ENCODE measurements at places on chromosomes 2 and 18.
A peak's percentile ranks its signal among the peaks of the same experiment; 100 is the strongest.

DNA sequence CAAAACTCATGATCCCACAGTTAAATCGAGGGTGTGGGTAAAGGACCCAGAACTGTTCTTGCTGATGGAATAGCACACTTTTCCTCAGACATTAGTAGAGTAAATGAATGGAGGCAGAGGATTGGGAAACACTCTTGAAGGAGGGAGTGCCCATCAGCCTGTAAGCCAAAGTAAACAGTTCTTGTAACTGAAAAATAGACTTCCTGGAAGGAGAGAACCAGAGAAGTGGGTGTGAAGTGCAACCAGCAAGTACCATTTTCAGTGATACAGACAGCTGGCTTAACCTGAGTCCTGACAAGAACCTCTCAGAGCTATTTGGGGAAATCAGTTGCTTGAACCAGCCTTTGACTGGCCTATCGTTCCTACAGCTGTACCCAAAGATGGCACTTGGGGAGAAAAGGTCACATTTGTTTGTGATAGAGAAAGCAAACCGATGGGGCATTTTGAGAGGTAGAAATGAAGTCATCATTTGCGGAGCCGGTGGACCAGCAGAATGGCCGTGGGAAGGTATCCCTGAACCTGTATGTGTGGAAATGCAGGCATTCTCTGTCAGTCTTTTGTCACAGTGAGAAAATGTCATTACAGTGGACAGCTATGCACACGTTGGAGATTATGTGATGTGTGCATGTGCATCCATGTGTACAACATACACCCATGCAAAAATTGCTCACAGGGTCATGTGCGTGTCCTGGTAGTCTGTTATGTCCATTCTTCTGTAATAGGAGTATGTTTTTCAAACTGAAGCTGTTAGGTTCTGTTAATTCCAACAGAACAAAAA lies 17.8 kb downstream of the CRIM1 start:
- no peak for DNase-seq

DNA sequence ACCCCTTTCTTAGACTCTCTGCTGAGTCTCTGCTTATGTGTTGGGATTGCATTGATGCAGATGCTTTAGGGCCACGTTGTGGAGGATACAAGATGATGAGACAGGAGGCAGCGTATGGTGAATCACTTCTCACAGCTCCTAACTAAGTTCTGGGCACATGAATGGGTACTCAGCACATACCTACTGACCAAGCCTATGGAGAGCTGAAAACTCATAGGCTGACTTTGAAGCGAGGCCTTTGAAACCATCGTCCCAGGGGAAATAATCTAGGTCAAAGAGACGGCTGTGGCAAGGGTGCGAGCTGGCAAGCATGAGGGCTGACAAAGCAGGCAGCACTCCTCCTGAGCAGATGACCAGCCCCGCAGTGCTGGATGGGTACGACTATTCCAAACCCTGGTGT lies 180.2 kb upstream of the TNP1 start:
- no peak for DNase-seq

GRCh38 chr2:70041663-70042062 lies 45.6 kb upstream of the PCBP1 start:
- no peak for DNase-seq

DNA sequence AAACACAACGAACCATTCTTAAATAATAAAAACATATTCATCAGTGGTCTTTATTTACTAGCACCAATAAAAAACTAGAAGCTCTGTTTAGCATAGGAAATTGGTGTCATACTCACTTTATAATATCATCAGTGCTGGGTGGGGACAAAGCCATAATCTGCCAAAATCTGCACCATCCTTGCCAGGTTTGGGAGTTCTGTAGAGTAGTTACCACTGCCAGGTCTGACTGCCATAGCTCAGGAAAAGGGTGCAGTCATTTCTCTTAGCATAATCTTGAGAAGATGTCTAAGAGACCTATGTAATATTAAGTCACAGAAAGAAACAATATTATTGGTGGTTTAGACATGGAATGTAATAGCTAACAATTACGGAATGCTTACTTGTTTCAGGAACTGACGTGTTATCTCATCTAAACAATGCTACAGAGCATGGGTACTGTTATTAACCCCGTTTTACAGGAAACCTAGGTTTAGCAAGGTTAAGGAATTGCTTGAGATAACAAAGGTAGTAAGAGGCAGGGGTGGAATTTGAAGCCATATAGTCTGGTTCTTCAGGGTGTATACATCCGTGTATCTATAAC lies 1.6 kb upstream of the MARCHF7 start:
- DNase-seq, result no peak

GRCh38 chr2:65215946-65216345 lies 11.7 kb upstream of the ACTR2 start:
- no peak for DNase-seq

DNA sequence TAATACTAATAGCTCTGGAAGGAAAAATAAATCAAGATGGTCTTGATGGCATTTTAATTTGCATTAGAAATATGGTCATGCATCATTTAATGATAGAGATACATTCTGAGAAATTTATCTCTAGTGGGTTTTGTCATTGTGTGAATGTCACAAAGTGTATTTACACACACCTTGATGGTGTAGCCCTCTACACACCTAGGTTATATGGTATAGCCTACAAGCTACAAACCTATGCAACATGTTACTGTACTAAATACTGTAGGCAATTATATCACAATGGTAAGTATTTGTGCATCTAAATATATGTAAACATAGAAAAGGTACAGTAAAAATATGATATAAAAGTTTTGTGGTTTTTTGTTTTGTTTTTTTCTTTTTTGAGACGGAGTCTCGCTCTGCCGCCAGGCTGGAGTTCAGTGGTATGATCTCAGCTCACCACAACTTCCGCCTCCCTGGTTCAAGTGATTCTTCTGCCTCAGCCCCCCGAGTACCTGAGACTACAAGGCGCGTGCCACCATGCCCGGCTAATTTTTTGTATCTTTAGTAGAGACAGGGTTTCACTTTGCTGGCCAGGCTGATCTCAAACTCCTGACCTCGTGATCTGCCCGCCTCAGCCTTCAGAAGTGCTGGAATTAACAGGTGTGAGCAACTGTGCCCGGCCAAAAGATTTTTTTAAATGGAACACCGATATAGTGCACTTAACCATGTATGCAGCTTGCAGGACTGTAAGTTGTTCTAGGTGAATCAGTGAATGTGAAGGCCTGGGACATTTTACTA lies 83.7 kb upstream of the UBXN4 start:
- DNase-seq, result peak; percentile 60

GRCh38 chr2:133674433-133675331 lies 106.4 kb upstream of the NCKAP5 start:
- DNase-seq, result no peak

GRCh38 chr2:195675783-195676427 lies 18.9 kb downstream of the SLC39A10 start:
- no peak for DNase-seq

DNA sequence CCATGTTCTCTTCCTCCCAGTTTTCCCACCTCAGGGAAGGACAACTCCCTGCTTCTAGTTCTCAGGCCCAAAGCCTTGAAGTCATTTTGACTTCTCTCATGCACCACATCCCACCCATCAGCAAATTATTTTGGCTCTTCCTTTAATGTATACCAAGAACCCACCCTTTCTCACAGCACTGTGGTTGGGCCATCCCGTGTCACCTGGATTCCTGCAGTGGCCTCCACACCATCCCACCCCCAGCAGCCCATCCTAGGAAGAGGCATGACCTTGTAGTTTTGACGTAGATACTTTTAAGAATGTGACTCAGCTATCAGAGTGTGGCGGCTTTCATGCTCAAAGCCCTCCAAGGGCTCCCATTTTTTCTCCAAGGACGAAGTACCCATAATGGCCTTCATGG lies 25.6 kb upstream of the CCDC68 start:
- no peak for DNase-seq

DNA sequence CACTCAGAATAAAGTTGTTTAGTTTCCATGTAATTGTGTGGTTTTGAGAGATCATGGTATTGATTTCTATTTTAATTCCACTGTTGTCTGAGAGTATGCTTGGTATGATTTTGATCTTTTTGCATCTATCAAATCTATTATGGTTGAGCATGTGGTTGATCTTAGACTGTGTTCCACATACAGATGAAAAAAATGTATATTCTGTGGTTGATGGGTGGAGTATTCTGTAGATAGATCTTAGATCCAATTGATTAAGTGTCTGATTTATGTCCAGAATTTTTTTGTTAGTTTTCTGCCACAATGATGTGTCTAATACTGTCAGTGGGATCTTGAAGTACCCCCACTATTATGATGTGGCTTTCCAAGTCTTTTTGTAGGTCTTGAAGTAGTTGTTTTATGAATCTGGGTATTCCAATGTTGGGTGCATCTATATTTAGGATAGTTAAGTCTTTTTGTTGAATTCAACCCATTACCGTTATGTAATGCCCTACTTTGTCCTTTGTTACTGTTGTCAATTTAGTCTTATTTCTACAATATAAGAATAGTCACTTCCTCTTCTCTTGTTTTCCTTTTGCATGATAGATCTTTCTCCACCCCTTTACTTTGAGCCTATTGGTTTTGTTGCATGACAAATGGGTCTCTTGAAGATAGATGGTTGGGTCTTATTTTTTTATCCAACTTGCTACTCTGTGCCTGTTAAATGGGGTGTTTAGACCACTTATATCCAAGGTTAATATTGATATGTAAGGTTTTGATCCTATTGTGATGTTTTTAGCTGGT lies 101.8 kb downstream of the TRABD2A start:
- DNase-seq, result peak; percentile 26

DNA sequence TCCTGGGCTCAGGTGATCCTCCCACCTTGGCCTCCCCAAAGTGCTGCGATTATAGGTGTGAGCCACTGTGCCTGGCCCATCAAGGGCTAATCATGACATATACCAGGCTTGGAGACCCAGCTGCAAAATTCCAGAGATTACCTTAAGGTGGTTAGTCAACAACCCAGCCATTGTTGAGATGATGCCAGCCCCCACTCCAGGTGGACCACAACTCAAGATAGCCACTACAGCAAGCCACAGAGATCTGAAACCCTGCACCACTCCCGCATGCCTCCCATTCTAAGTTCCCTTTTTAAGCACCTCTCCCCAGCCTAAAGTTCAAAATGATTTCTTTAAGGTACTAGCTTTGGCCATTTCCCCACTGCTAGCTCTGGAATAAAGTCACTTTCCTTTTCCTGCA lies 4.6 kb upstream of the CLK1 start:
- no peak for DNase-seq

GRCh38 chr2:112181571-112182290 lies 43.5 kb downstream of the FBLN7 start:
- DNase-seq, result peak; percentile 75

DNA sequence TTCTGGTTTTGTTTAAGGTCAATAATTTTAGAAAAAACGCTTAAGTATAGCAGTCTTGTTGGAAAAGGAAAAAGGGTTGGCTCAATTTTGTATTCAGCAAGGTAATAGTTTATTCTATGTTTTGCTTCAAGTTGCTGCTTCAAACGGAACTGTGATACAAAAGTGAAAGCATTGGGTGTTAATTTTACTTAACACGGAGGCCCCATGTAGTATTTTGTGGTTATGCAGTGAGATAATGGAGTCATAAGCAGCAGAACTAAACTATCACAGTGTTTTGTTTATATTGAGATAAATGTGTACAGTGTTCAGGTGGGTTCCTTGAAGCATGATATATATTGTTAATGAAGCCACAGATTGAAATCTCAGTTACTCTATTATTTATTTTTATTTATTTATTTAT lies 67.0 kb upstream of the LYPD6B start:
- peak; percentile 11 for DNase-seq

DNA sequence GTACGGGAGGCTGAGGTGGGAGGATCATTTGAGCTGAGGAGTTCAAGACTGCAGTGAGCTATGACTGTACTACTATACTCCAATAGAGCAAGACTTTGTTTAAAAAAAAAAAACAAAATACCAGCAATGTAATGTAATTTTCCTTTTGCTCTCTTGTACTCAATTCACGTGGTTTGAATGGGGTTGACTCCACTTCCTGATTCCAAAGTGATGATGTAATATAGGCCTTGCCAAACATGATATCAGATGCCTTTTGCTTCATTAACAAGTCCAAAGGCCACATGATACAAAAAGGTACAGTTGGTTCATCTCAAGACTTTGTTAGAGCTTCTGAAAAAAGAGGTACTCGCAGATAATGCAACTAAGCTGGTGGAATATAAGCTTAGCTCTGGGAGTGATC lies 321.8 kb downstream of the ZEB2 start:
- no peak for DNase-seq

GRCh38 chr2:202339071-202339870 lies 36.9 kb upstream of the BMPR2 start:
- DNase-seq, result no peak

DNA sequence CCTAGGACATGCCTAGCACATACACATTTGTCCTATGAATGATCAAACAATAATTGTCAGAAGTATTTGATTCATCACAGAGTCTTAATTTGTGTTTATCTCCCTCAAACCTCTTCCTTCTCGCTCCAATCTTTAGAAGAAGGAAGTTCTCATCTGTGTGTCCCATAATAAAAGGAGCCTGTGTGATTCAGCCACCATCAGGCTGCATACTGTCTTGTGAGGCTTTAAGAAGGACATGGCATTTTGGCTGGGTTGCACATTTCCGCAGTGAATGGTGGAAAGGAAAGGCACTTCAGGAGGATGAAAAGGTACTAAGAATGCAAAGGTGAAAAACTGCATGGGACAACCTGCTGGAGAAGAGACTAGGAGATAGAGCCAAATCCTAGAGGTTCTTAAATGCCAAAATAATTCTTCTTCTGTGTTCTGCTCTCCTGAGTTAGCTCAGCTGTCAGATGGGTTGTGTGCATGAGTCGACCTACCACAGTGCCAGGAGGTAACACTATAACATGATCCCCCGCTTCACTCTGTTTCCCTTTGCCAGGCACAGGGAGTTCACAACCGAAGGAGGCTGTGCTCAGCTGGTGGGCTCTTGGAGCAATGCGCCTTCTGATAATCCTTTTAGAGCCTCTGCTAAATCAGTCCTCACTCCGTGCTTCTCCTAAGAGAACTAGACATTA lies 120.1 kb downstream of the IRS1 start:
- no peak for DNase-seq

DNA sequence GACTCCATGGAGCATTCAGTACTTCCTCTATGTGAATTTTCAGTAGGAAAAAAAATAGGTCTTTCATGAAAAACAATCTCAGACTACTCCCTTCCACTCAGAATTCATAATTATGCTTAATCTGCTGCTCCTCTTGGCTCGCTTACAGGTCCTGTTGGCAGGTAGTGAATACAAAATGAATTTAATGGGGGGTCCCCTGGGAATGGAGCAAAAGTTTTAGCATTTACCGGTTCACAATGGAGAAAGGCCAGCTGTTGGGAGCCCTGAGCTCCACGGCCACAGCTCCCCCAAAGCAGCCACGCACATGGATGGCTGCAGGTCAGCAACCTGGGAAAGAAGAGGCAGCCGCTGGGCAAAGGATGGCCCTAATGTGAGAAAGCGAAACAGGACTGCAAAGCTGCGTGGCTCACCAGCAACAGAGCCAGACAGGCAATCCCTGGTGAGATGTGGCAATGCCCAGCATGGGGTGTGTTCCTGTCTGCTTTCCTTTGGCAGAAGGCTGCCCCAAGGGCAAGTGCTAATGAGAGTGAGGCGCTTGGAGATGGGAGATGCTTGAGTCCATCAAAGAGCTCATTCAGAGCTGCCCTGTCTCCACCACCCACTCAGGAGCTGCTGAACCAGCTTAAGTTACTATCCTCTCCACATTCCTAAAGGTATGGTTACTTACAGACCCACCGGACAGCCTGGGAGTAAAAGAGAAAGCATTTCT lies 447.4 kb downstream of the EPHA4 start:
- DNase-seq, result no peak
